ENCODE measurements at places on chromosomes 5 and 9. TPM values are rescaled to one million over a fixed set of nuclear protein-coding genes. Genes with fewer than 3 reads are reported as not detected.
A peak's percentile ranks its signal among the peaks of the same experiment; 100 is the strongest.

Gene GRXCR2
- not detected for total RNA-seq

Gene AIF1L
- 1.0 TPM for total RNA-seq

Gene TIFAB
- not detected for total RNA-seq

Gene OR1Q1
- not detected for total RNA-seq

Gene PIP5K1B
- total RNA-seq = 1.6 TPM

Gene FBXL7
- not detected for total RNA-seq

Gene AOPEP
- 9.5 TPM for total RNA-seq

Gene AFF4
- 29.3 TPM for total RNA-seq

DNA sequence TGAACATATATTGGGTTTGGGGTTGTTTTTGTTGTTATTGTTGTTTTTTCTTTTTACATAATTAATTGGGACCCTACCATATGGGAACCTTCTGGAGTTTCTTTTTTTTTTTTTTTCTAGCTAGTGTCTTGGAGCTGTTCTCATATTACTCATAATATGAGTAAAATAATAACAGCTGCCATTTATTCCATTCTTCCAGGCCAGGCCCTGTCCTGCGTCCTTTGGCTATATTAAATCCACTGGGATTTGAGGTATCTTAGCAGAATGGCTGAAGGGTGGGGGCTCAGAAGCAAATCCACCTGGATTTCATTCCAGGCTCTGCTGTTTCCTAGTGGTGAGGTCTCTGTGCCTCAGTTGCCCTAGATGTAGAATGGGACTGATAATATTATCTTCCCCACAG lies 47.2 kb upstream of the RPL26L1 start:
- H3K27me3 ChIP-seq = no peaks in the 10 kb centered on the region
- peaks cover 13% of the 10 kb centered on the region for H3K36me3 ChIP-seq
- peaks cover under 1% of the 10 kb centered on the region for H3K4me1 ChIP-seq
- H3K27ac ChIP-seq = no peak overlapping the region

GRCh38 chr5:616484-617039 lies 4.4 kb downstream of the CEP72 start:
- H3K4me1 ChIP-seq = peaks cover 32% of the 10 kb centered on the region
- H3K27me3 ChIP-seq = no peaks in the 10 kb centered on the region
- H3K36me3 ChIP-seq = peaks cover 39% of the 10 kb centered on the region
- DNase-seq = no peak
- H3K4me3 ChIP-seq = no peak overlapping the region
- no peak overlapping the region for H3K27ac ChIP-seq

DNA sequence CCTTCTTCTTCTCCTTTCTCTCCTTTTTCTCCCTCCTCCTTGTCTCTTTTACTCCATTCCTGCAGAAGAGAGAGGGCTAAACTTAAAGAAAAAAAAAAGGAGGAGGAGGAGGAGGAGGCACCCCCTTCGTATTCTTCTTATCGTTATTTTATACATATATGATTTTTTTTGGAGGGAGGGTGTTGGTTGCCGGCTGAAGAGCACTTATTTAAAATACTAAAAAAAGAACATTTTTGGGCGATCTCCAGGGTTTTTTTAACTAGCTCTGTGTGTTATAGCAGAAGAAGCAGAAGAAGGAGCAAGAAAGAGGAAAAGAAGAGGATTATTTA lies 381 bp downstream of the NR2F1 start:
- H3K36me3 ChIP-seq = no peaks in the 10 kb centered on the region
- no peak overlapping the region for H3K27ac ChIP-seq
- DNase-seq = no peak
- peaks cover 37% of the 10 kb centered on the region for H3K27me3 ChIP-seq
- peaks cover 29% of the 10 kb centered on the region for H3K4me1 ChIP-seq

GRCh38 chr5:81949462-81949861 lies 22.4 kb upstream of the ATG10 start:
- H3K27ac ChIP-seq = no peak overlapping the region
- no peak overlapping the region for H3K4me3 ChIP-seq
- H3K27me3 ChIP-seq = no peaks in the 10 kb centered on the region
- H3K36me3 ChIP-seq = no peaks in the 10 kb centered on the region
- no peaks in the 10 kb centered on the region for H3K4me1 ChIP-seq
- no peak for DNase-seq

GRCh38 chr5:157582731-157583620 lies 7.4 kb upstream of the ADAM19 start:
- no peak overlapping the region for H3K4me3 ChIP-seq
- H3K27me3 ChIP-seq = no peaks in the 10 kb centered on the region
- peaks cover 43% of the 10 kb centered on the region for H3K4me1 ChIP-seq
- no peaks in the 10 kb centered on the region for H3K36me3 ChIP-seq

DNA sequence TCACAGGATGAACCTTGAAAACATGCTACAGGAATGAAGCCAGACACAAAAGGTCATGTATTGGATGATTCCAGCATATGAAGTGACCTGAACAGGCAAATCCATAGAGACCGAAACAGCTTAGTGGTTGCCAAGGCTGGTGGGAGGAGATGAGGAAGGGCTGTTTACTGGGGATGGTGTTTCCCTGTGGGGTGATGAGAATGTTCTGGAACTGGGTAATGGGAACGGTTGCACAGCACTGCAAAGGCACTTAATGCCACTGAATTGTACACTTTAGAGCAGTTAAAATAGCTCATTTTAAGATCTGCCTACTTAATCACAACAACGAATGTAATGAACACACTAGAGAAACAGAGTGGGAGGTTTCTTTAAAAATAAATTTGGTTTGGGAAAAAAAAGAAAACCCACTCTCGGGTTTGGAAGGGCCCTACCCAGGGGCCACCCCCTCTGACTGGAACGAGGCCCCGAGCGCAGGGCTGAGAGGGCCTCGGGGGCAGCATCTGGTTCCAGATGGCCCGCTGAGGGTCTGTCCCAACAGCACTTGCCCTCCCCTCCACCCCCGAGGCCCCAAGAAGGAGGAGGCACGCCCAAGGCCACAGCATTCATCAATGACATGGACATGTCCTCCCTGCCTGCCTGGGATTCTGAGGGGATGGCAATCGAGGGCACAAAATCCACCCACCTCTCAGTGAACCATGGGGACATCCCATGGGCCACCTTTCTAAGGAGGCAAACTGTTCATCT lies 31.7 kb downstream of the SARDH start:
- no peak overlapping the region for H3K4me3 ChIP-seq
- H3K36me3 ChIP-seq = no peaks in the 10 kb centered on the region
- no peak for DNase-seq
- peaks cover 46% of the 10 kb centered on the region for H3K4me1 ChIP-seq
- H3K27ac ChIP-seq = no peak overlapping the region

- no peaks in the 10 kb centered on the region for H3K27me3 ChIP-seq
- peaks cover 40% of the 10 kb centered on the region for H3K4me1 ChIP-seq
- H3K36me3 ChIP-seq = peaks cover 65% of the 10 kb centered on the region
- H3K4me3 ChIP-seq = no peak overlapping the region
- no peak overlapping the region for H3K27ac ChIP-seq
These were observed 3.4 kb upstream of the CAMSAP1 start for GRCh38 chr9:135910757-135911156.

DNA sequence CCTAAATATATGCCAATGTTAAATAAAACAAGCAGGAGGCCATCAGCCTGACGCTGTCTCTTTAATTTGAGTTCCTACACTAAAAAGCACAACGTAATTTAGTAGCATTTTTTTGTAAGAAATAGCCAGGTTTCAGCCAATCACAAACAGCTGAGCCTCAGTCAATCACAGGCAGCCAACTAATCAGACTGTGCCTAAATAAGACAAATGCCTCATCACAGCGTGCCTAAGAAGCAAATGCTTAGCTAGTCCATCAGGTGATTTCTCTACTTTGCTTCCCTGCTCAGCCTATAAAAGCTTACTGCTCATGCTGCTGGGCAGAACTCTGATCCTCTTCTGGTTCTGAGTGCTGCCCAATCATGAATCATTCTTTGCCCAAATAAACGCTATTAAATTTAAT lies 38.3 kb upstream of the RORB start:
- no peaks in the 10 kb centered on the region for H3K27me3 ChIP-seq
- H3K4me1 ChIP-seq = no peaks in the 10 kb centered on the region
- H3K4me3 ChIP-seq = no peak overlapping the region
- no peaks in the 10 kb centered on the region for H3K36me3 ChIP-seq

DNA sequence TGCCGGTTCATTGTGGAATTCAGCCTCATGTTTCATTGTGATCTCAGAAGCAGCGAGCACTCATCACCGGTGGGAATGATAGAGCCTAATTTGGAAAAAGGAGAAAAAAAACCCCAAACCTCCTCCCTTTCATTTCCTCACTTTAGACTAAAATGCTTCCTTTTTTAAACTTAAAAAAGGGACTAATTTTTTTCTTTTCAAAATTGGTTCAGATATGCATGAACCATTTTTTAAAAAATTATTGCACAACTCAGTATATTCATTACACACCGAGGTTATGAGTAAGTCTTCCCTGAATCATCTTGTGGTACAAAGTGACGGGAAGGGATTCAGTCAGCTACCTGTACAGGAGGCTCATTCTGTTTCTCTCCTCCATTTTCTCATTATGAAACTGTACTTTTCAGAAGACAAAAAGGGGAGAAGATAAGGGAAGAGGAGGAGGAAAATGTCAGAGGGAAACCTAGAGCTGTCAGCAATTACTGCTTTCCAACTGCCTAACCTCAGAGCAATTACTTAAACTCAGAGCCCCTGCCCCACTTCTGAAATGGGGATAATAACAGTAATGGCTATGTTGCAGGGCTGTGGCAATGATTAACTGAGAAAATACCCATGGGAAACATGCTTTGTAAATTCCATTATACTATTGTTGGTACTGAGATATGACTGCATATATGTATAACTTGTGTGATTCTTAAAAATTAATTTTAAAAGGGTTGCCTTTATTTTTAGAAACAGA lies 24.0 kb downstream of the GALNT10 start:
- H3K27ac ChIP-seq = peak overlapping the region; percentile 87
- H3K27me3 ChIP-seq = no peaks in the 10 kb centered on the region
- H3K4me3 ChIP-seq = peak overlapping the region; percentile 34
- peaks cover 51% of the 10 kb centered on the region for H3K4me1 ChIP-seq
- no peak for DNase-seq

- peaks cover 4% of the 10 kb centered on the region for H3K4me1 ChIP-seq
- H3K4me3 ChIP-seq = no peak overlapping the region
- peaks cover 1% of the 10 kb centered on the region for H3K36me3 ChIP-seq
- H3K27me3 ChIP-seq = no peaks in the 10 kb centered on the region
These were observed 5.0 kb upstream of the NIPSNAP3B start for GRCh38 chr9:104758974-104759373.

DNA sequence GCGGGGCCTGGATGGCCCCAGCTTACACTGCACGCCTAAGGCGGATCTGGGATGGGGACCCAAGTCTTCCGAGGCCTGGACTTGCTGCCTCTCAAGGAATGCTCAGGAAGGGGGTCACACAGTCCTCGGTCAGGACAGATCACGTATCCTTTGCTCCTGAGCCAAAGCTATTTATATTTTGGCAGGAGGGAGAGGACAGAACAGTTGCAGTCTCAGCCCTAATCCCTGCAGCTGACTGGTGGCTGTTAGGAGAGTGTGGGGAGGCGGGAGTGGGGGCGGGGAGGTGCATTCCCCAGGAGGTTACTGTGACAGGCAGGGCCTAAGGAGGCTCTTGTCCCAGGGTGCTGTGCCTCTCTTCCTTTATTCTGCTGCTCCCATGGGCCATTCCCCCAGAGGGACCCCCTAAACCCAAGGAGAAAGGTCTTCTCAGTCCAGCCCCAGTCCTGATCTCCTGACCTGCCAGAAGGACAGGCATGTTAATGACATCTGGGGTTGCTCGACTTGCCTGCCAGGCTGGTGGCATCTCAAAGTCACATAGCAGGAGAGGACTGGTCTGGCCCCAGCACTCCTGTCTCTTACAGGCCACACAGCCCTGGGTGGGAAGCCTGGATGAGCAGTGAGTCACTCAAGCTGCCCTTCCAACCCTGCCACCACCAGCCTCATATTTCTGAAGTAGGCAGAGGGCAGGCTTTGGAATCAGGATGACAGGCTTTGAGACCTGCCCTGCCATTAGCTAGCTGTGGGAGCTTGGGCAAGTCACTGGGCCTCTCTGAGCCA lies 51.9 kb downstream of the COL27A1 start:
- H3K4me1 ChIP-seq = no peaks in the 10 kb centered on the region
- DNase-seq = no peak
- no peak overlapping the region for H3K4me3 ChIP-seq
- H3K27me3 ChIP-seq = no peaks in the 10 kb centered on the region
- no peaks in the 10 kb centered on the region for H3K36me3 ChIP-seq

GRCh38 chr9:104992659-104993058 lies 64.7 kb upstream of the ABCA1 start:
- H3K36me3 ChIP-seq = peaks cover 4% of the 10 kb centered on the region
- H3K27ac ChIP-seq = peak overlapping the region; percentile 76
- no peak for DNase-seq

- no peaks in the 10 kb centered on the region for H3K27me3 ChIP-seq
- H3K27ac ChIP-seq = no peak overlapping the region
- DNase-seq = no peak
- H3K4me3 ChIP-seq = no peak overlapping the region
- no peaks in the 10 kb centered on the region for H3K4me1 ChIP-seq
These were observed 2271.0 kb upstream of the C9orf72 start for GRCh38 chr9:29844251-29844650.

- no peak overlapping the region for H3K27ac ChIP-seq
- H3K4me1 ChIP-seq = no peaks in the 10 kb centered on the region
- peaks cover 2% of the 10 kb centered on the region for H3K36me3 ChIP-seq
- H3K4me3 ChIP-seq = no peak overlapping the region
- peaks cover 13% of the 10 kb centered on the region for H3K27me3 ChIP-seq
These were observed 1.3 kb upstream of the TMEM210 start for GRCh38 chr9:137172901-137173795.

GRCh38 chr9:79210541-79211243 lies 361.1 kb upstream of the TLE4 start:
- no peaks in the 10 kb centered on the region for H3K4me1 ChIP-seq
- no peak for DNase-seq
- no peaks in the 10 kb centered on the region for H3K36me3 ChIP-seq
- H3K4me3 ChIP-seq = no peak overlapping the region

DNA sequence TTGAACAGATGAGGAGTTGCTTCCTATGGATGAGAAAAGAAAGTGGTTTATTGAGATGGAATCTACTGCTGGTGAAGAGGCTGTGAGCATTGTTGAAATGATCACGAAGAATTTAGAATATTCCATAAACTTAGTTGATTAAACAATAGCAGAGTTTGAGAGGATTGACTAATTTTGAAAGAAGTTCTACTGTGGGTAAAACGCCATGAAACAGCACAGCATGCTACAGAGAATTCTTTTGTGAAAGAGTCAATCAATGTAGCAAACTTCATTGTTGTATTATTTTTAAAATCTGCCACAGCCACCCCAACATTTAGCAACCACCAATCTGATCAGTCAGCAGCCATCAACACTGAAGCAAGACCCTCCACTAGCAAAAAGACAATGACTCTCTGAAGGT lies 309.1 kb downstream of the SPOCK1 start:
- H3K36me3 ChIP-seq = no peaks in the 10 kb centered on the region
- H3K27me3 ChIP-seq = peaks cover 8% of the 10 kb centered on the region
- no peak overlapping the region for H3K27ac ChIP-seq

- peaks cover 2% of the 10 kb centered on the region for H3K27me3 ChIP-seq
- no peaks in the 10 kb centered on the region for H3K4me1 ChIP-seq
- H3K36me3 ChIP-seq = no peaks in the 10 kb centered on the region
- no peak overlapping the region for H3K27ac ChIP-seq
These were observed 103.5 kb upstream of the COL5A1 start for GRCh38 chr9:134537951-134538641.

DNA sequence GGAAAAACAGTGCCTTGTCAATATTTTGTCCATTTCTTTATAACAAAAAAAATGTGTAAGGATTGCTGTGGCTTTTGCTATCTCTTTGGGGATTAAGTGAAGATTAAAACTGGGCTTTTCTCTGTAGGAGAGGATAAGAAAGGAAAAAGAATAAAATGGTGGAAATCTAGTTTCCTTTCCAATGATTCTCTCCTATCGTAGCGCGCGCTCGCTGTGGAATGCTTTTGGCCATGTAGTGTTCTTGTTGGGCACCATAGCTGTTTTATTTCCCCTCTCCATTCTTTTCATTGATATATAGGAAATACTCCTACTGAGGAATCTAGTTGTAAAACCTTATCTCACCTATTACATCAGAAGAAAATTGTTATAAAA lies 1.5 kb downstream of the STXBP1 start:
- peaks cover 30% of the 10 kb centered on the region for H3K27me3 ChIP-seq
- H3K27ac ChIP-seq = no peak overlapping the region
- peaks cover 19% of the 10 kb centered on the region for H3K4me1 ChIP-seq
- H3K36me3 ChIP-seq = no peaks in the 10 kb centered on the region
- DNase-seq = no peak
